ENCODE measurements at places on chromosomes 7 and 10.

GRCh38 chr7:45920502-45921380, at the start of gene IGFBP3:
Gene IGFBP3, minus strand, starts transcription at chr7:45921272. Its CDS starts 132 bp downstream, at chr7:45921140.
- DNase-seq: peak; percentile 88

DNA sequence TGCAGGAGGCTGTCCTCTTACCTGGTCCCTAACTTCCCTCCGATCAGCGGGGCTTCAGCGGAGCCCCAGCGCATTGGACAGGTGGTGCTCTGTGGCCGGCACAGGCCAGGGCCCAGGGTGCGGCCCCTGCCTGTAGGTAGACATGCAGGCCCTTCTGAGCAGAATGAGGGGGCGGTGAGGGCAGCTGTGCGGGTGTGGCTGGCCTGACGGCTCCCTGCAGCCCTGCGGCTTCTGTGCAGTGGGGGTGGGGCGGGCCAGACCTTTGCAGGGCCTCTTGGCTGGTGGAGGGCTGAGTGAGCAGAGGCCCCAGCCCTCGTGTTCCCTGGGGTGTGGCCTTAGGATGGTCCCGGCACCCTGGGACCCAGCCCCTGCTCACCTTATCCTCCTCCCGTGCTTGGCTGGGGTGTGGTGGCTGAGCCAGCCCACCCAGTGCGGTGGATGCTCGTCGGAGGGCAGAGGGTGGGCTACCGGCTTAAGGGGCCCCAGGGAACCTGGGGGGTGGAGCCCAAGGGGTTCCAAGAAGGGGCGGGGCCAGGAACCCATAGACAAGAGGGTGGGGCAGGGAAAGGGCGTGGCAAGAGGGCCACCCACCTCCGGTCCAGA, 175.2 kb upstream of the TNRC18 start:
- DNase-seq: no peak

- DNase-seq: no peak
These were observed 217.7 kb upstream of the BMPER start for GRCh38 chr7:33687625-33688024.

DNA sequence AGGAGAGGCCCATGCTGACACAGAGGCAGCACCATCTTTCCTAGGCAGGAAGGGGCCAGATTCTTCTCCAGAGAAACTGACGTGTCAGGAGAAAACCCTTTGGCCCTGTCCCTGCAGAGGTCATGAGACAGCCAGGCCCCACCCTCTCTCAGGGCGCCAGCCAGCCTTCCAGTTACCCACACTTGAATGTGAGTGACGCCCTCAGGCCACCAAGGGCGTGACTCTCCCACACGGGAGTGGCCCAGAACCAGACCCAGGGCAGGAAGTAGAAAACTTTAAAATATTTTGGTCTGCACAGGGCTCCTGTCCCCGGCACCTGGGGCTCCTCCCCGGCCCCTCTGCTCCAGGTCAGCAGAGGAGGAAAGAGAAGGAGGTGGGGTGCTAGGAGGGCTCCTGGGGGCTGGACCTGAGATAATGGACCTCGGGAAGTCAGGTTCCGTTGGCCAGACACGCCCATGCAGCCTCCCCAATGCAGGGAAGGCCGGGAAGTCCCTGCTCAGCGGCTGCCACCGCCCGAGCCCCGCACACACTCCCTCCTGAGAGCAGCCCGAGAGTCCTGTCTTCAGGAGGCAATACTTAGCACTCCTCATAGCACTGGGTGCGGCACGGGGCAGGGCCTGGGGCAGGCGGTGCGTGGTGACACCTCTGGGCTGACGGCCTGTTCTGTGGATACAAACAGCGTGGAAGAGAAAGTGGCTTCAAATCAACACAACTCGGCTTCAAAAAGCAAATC, 67.0 kb upstream of the CFAP46 start:
- no peak for DNase-seq

DNA sequence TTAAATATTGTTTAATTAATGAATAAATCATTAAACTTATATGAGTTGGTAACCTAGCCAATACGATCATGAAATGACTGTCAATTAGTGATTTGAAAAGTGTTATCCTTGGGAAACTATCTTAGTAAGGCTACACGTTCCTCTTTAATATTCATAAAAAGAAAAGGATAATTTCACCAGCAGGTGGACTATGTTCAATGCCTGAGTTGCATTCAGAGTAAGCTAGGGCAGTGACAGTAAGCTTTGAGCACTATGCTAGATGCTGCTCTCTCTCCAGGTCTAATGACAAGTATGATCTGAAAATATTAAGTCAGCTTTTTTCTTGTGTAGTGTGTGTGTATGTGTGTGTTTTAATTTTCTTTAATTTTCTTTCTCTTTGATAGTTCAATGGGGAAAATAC, 486.3 kb upstream of the PCDH15 start:
- DNase-seq: peak; percentile 15

DNA sequence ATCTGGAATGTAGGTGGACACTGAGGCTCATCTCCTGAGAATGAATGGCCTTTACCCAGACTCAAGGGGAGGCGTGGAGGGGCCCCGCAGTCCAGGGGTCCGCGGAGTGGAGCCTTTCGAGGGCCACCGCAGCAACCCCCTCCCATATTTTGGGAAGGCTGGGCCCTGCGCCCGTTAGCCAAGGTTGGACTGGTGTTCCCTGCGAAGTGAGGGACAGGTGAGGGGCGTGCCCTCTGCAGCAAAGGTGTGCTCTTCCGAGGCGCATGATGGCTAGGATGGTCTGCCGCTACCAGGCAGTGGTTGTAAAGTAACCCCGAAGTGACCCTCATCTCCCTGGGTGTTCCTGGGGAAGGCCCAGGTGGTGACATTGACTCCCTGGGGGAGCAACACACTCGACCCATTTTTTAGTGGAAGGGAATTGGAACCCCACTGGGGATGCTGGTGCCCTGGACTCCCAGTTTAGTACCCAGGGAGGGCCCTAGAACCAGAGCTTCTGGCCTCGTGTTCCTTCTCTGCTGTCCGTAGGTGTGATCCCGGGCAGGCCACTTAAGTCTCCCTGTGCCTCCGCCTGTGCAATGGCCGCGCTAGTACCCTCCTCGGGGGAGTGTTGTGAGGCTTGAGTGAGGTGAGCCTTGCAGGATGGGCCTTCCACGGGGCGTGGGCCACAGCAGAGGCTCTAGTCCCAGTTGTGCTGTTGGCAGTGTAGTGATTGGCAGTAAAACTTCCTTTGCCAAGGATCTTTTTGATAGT, 779 bp downstream of the FAM241B start:
- DNase-seq: no peak

GRCh38 chr7:87435546-87435945, 39.9 kb downstream of the ABCB4 start:
- DNase-seq: no peak

GRCh38 chr7:77794000-77794399, 4.2 kb downstream of the TMEM60 start:
- DNase-seq: no peak
